ENCODE measurements at places on chromosomes 3 and 15. TPM values are rescaled to one million over a fixed set of nuclear protein-coding genes. Genes with fewer than 3 reads are reported as not detected.

GRCh38 chr3:15099364-15100098 lies 583 bp upstream of the RBSN start:
- peak; percentile 37 for DNase-seq

- DNase-seq, result no peak
Observed at GRCh38 chr3:48023377-48023776, 7.2 kb upstream of the MAP4 start.

Gene ISLR2
- 0.27 TPM for total RNA-seq

Gene NMB
- 22.0 TPM for total RNA-seq

- DNase-seq, result no peak
Observed at GRCh38 chr3:160812304-160812703, 56.3 kb downstream of the PPM1L start.

- peak; percentile 46 for DNase-seq
Observed at GRCh38 chr3:188212308-188212969, 58.5 kb downstream of the LPP start.

Gene CEP97
- 19.0 TPM for total RNA-seq

DNA sequence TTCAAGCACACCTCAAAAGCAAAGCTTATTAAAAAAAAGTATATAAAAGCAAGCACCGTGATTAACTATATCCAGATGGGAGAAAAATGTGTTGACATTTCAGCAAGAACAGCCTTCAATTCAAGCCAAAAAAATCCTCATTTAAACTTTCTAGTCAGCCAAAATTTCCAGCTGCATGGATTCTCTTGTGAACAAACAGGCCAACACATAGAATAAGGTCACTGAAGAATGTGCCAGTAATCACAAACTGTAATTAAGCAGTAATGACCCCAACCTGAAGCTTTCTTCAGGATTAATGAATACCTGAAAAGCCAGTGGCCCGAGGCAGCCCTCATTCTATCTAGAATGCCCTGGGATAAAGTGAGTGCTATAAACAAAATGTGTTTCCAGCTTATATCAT lies 130.7 kb upstream of the KCNMB2 start:
- no peak for DNase-seq

GRCh38 chr15:63155486-63155885 lies 1.8 kb downstream of the RPS27L start:
- no peak for DNase-seq

DNA sequence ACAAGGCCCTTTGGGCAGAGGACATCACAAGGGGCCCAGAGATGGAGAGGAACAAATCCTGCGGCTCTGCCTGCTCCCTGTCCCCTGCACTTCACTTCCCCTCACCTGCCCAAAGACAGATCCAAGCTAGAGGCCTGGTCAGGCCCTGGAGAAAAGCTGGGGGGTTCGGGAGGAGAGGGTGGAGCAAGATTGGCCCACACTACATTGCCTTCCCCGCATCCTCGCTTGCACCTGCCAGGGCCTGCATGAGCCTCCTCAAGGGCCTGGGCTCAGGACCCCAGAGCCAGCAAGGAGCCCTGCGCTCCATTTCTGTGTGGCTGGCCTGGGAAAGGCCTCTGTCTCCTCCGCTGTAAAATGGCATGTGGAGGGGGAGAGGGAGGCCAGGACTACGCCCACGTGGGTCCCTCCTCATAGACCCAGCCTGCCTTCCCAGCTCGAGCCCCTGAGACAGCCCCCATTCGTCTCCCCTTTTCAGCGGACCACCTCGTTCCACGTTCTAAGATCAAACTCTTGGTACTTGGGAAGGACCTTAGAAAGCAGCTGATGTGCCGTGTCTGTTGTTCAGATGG lies 106.0 kb downstream of the HMG20A start:
- no peak for DNase-seq

DNA sequence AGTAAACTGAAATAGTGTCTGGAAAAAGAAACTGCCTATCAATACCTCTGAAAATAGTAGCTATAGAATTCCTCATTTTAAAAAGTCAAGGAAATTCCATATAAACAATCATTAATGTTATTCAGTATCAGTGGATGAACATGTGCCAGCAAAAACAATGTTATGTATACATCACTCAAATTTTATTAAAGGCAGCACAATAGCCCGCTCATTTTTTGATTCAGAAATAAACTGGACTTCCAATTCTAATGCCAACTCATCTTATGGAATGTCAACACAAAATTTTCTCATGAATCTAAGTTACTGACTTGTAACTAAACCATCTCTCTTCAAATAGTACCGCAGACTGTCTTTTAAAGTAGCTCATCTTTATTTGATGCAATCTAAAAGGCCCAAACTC lies 19.0 kb downstream of the THBS1 start:
- no peak for DNase-seq

GRCh38 chr3:22746221-22746620 lies 456.9 kb upstream of the UBE2E2 start:
- DNase-seq, result peak; percentile 3

- no peak for DNase-seq
Observed at GRCh38 chr15:67300266-67301025, 45.9 kb downstream of the IQCH start.

DNA sequence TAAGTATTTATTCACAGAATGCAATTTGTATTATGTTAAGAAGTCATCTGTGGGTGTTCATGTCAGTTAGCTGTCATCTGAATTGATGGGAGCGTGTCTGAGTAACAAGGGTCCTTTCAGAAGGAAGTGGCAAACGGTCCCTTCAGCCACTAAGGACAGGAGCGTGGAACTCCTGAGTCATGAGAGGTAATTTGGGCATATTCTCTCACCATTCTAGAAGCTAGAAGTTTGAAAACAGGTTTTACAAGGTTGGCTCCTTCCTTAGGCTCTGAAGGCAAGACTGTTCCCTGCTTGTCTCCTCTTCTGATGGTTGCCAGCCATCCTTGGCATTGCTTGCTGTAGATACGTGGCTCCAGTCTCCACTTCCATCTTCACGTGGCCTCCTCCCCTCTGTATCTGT lies 19.7 kb downstream of the ABHD2 start:
- no peak for DNase-seq

Gene TTLL13
- not detected for total RNA-seq

DNA sequence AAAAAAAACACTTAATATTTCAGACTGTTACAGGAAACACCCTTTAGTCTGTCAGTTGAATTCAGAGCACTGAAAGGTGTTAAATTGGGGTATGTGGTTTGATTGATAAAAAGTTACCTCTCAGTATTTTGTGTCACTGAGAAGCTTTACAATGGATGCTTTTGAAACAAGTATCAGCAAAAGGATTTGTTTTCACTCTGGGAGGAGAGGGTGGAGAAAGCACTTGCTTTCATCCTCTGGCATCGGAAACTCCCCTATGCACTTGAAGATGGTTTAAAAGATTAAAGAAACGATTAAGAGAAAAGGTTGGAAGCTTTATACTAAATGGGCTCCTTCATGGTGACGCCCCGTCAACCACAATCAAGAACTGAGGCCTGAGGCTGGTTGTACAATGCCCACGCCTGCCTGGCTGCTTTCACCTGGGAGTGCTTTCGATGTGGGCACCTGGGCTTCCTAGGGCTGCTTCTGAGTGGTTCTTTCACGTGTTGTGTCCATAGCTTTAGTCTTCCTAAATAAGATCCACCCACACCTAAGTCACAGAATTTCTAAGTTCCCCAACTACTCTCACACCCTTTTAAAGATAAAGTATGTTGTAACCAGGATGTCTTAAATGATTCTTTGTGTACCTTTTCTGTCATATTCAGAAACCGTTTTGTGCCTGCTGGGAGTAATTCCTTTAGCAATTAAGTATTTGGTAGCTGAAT lies 17.9 kb downstream of the TMEM43 start:
- DNase-seq, result no peak

DNA sequence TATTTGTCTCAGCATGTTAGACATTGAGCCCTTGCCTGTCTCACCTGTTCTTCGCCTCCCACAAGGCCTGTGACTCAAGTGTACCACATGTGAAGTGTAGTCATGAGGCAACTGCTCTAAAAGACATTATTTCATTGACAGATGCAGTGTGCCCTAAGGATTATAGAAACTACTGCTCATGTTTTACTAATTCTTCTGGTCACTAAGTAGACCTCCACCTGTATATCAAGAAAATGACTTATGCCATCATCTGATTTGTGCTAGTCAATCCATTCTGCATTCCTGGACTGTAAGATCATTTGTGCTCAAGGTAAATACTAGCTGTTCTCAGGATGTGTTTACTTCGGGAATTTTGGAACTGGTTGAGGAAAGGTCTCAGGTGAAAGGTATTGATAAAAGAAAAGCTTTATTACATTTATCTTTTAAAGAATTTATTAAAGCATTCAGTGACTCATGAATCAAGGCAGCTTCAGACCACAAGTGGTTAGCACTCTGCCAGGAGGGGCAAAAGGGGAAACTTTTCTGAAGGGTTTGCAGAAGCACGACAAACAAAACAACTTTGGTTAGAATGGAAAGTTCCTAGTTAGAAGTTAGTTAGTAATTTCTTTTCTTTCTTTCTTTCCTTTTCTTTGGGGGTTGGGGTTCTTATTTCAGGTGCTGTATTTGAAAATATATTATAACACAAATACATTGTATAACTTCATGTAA lies 465.3 kb upstream of the CBLB start:
- no peak for DNase-seq

Gene ST6GAL1
- total RNA-seq, result 51.6 TPM

DNA sequence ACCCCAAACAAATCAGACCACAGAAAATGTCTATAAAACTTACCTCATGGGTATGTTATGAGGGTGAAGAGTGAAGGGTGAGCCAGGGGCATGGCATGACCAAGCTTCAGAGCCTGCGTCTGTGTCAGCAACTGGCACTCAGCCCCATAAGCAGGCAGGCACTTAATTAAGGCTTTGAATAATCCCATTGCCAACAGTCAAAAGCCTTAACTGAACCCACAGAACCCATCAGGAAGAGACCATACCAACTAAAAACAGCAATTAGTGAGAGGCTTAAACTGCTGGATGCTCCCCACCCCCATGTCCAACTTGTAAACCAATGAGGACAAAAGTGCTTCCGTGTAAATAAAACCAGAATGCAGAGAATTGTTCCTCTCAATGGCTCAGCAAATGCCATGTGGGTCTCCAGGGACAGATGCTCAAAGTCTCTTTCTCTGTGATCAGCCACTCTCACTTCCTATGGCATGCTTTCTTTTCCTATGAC lies 126.0 kb downstream of the MYLK start:
- DNase-seq, result no peak

GRCh38 chr15:37618353-37618752 lies 316.1 kb upstream of the TMCO5A start:
- no peak for DNase-seq

GRCh38 chr3:194404365-194405140 lies 5.5 kb upstream of the GP5 start:
- DNase-seq, result peak; percentile 62

Gene DUOXA1
- not detected for total RNA-seq

DNA sequence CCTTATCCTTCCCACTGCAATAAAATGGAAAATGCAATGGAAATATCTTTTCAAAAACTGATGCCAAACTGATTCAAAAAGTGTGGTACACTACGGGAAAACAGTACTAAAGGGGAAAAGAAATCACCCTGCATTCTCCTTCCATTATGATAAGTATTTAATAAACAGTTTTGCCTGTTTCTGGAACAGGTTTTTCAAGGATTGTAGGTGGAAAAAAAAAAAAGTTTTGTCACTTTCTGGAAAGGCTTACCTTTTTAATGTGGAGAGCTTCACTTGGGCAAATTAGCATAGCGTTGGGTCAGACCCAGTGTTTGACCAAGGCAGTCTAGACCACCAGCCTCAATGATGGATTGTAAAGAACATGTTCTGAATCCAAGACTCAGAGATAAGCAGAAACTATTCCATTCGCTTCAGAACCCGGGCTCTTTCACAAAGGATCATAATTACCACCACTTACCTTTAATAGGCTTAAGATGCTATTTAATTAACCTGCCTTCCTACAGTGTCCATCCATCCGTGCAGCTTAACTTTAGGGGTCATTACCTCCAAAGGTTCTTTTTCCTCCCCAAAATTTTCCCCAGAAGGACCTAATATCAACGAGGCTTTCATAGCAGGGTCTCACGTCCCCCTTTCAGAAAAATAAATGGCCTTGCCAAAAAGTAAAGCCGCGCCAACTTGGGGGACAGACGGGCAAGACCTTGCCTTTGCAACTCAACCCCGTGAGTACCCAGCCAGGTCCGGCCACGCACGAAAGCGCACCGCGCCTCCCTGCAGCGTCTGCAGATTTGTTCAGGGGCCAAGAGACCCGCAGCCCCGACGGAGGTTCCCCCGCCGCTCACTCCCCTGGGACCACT lies 1.0 kb downstream of the DCBLD2 start:
- DNase-seq, result no peak

Gene ACKR4
- total RNA-seq, result not detected

Gene CHL1
- 1.9 TPM for total RNA-seq

DNA sequence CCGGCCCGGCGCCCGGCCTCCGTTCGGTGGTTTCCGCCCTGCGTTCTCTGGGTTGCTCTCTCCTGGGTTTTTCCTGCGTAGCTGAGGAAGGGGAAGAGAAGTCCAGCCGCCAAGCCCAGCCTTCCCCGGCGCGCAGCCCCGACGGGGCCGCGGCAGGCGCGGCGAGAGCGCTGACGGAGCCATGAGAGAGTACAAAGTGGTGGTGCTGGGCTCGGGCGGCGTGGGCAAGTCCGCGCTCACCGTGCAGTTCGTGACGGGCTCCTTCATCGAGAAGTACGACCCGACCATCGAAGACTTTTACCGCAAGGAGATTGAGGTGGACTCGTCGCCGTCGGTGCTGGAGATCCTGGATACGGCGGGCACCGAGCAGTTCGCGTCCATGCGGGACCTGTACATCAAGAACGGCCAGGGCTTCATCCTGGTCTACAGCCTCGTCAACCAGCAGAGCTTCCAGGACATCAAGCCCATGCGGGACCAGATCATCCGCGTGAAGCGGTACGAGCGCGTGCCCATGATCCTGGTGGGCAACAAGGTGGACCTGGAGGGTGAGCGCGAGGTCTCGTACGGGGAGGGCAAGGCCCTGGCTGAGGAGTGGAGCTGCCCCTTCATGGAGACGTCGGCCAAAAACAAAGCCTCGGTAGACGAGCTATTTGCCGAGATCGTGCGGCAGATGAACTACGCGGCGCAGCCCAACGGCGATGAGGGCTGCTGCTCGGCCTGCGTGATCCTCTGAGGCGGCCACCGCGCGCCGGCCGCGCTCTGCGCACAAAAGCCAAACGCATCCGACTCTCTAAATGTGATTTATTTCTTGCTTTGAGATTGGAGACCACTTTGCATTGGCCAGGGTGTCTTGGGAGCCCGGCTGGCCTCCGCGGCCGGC lies 727 bp downstream of the RAP2B start:
- peak; percentile 56 for DNase-seq

DNA sequence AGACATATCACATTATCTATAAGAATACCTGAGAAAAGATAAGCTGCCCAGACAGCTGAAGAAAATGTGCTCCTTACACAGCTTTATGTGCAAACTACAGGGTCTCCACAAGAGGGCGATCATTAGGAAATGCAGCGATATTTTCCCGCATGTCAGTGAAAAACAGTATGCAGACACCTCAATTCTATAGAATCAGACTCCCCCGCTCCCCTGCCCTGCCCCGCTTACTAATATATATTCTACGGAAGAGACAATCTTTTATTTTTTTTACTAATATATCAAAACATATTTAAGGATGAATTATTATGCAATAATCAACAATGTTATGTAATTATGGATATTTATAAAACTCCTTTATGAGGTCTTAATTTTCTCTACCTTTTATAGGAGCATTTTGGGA lies 681.3 kb downstream of the ROBO1 start:
- DNase-seq, result peak; percentile 81
